ENCODE measurements at places on chromosomes 2 and 18.

DNA sequence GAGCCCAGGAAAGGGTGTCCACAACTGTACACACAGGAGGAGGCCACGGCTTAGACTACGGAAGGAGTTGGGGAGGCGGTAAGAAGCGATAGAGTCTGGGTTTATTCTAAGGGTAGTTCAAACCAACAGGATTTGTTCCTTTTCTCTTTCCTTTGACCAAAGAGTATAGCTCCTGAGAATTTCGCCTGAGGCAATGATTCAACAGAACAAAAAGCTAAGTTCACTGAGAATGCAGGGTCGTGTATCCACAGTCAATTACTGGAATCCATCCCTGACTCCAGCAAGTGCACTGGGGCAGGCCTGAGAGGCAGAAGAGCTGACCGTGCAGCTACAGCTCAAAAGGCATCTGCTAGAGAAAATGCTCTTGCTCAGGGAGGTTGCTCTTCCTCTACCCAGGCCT is 140.9 kb downstream of the TFCP2L1 start:
- DNase-seq = no peak

GRCh38 chr2:111912547-111912946 is 14.1 kb downstream of the MERTK start:
- no peak for DNase-seq

GRCh38 chr18:78773819-78774218 is 205.8 kb upstream of the SALL3 start:
- DNase-seq = no peak

DNA sequence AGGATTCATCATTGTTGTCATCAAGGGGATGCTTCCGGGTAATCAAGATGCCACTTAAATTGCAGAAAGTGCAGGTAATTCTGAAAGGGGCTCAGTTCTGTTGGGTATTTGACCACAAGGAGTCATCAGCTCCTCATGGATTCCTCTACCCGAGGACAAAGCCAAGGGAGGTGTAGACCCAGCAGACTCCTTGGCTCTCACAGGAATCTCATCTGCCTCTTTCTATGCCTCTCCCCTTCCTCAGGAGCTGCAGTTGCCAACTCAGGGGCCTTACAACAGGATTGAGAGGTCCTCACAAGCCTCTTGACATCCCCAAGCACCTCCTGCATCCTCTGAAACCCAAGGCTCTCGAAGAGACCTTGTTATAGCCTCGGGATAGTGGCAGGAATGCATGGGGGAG is 44.0 kb downstream of the ITGB6 start:
- no peak for DNase-seq

DNA sequence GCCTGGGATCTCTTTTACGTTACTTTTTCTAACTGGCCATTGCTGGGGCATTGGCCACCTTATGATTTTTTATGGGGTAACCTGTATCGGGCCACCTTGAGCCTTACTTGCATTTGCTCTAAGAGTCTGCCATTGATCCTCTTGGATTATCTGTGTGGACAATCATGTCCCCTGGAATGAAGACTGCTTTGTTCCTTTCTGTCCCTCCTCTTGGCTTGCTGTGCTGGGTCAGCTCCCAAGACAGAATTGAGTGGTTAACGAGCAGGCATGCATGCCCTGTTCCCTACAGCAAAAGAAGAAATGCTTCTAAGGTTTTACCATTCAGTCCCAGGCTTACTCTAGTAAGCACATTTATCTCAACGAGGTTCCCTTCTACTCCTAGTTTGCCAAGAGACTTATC is 46.3 kb downstream of the MAL start:
- no peak for DNase-seq

- no peak for DNase-seq
Observed at GRCh38 chr2:122368576-122369243, 613.3 kb downstream of the TSN start.

DNA sequence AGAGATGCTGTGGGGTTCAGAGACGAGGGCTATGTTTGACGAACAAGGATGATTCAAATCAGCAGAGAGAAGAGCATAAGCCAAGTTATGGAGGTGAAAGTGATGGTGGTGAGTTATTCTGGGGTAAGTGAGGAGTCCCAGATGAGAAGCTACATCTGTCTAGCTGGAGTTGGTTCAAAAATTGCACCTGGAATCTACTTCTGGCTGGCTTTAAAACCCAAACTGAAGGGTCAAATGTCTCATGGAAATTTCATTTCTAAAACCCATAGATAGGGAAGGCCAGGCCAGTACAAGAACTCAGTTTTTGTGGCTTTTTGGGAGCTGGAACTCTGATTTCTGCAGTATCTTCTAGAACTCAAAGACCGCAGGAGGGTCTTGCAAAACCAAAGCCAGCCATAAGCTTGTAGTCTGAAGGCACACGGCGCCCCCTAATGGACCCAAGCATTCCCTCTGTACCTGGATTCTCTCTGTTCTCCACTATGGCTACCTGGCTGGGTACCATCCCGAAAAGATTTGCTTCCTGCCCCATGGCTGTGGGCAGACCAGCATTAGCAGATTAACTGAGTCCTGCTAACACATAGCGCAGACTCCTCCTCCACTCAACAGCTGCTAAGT is 229.1 kb upstream of the SLC14A2 start:
- no peak for DNase-seq

All from activated CD4-positive, CD25-positive, alpha-beta regulatory T cell (primary cell).